Activated CD4-positive, alpha-beta T cell treated with anti-CD3 and anti-CD28 coated beads, Interleukin-2, amount 50 U/mL, for 1 hour (primary cell): ENCODE measurements at places on chromosomes 16 and 17.

DNA sequence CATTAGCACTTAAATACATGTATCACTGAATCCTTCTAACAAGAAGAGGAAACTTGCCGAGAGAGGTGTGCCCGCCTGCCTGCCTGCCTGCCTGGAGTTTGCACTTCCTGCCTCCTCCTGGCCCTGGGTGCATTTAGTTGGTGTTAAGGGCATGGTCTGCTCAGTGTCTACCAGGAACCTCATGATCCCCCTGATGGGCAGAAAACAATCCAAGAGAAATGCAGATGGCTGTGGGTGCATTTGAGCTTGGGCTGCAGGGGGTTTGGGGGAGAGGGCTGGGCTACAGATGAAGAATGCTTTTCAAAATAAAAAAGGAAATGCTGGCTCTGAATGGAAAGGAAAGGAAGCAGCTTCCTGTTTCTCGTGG, 10.1 kb downstream of the KSR1 start:
- DNase-seq: no peak

DNA sequence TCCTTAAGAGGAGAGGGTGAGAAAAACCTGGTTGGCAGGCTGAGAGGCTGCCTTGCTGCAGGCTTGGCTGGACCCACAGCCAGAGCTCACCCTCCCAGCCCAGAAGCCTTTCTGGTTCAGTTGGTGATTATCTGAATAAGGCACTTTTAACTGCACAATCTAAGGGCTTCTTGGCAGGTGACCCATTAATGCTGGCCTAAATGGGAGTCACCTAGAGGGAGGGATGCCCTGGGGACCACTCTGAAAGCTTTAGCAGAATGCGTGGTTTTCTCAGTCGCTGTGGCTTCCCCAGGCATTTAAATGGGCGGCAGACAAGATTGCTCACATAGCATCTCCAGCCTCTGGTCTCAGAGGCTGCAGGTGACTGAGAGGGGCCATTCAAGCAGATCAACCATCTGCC, 33.2 kb upstream of the SHISA9 start:
- DNase-seq: no peak

DNA sequence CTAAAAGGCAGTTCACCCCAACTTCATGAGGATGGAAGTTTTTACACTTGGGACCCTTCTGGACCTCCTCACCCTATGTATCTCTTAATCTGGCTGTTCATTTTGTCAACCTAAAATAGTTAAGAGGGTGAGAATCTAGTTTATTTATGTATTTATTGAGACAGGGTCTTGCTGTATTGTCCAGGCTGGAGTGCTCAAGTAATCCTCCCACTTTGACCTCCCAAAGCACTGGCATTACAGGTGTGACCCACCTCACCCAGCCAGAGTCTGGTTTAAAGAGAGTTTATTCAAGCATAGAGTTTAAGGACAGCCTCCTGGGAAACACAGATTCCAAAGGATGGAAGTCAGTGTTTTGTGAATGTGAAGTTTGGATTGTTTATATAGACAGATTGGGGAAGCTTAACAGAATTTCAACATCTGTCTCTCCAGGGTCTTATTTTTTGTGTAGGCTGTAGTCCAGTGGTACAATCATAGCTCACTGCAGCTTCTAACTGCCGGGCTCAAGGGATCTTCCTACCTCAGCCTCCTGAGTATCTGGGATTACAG, 8.0 kb upstream of the APPBP2 start:
- DNase-seq: no peak

GRCh38 chr16:67129422-67129821, 19.7 kb downstream of the PHAF1 start:
- no peak for DNase-seq
